ENCODE measurements at places on chromosomes 1 and 21.

DNA sequence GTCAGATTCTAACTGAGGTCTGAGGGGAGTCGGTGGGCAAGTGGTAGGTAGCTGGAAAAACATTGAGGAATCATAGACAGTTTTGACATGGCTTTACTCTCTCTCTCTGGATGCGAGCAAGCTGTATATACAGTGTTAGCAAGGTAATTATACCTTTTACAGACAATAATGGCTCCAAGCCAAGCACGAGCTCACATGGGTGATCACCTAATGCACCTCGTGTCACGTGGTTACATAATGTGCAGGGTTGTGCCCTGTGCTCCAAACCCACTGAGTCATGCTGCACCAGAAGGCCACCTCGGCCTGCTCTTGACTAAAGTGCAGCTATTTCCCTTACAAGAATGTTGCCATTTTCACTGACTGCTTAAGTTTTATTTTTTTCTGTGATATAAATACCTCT lies 7.6 kb upstream of the CLCA2 start:
- no peak for DNase-seq

- DNase-seq, result no peak
Measured at GRCh38 chr1:8002921-8003320, 23.2 kb downstream of the ERRFI1 start.

GRCh38 chr1:244104309-244105060 lies 53.4 kb downstream of the ZBTB18 start:
- DNase-seq, result no peak

GRCh38 chr21:42539931-42540343 lies 26.3 kb downstream of the SLC37A1 start:
- no peak for DNase-seq

DNA sequence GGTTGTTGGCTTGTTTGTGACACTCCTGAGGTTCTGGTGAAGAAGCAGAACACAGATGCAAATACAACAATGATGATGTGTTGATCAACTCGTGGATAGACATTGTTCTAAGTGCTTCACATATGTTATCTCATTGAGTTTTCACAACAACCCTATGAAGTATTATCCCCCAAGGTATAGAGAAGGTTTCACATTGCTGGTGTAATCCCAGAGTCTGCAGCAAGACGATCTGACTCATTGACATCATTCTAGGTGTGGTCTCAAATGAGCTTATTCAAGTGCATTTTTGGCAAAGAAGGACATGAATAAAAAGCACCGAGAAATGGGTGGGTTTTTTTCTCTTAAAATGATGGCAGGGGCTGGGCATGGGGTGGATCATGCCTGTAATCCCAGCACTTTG lies 64.1 kb upstream of the SCAF4 start:
- no peak for DNase-seq

Data from GM12891 (cell line).